ENCODE measurements at places on chromosomes 1 and 21.
A peak's percentile ranks its signal among the peaks of the same experiment; 100 is the strongest.

- no peaks in the 10 kb centered on the region for H3K36me3 ChIP-seq
- H3K27ac ChIP-seq = no peak overlapping the region
- DNase-seq = no peak
- no peak overlapping the region for H3K4me3 ChIP-seq
- no peaks in the 10 kb centered on the region for H3K27me3 ChIP-seq
- peaks cover 6% of the 10 kb centered on the region for H3K4me1 ChIP-seq
Observed at GRCh38 chr1:81717230-81717629, 83.5 kb upstream of the ADGRL2 start.

DNA sequence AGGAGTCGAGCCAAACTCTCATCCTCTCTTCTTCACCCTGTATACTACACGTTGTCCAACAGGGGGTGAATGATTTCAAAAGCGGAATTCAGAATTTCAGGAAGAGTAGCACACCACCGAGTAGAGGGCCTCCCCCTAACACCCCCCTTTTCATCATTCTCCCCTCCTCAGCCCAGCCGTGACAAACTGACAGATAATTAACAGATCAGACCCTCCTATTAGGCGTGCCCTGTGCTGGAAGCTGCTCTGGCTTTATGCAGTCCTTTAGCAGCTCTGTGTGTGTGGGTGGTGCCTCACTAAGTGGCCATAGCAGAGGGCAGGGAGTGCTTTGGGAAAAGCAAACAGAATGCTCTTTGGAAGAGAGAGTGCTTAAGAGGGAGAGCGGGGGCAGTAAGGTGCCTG is 44.3 kb downstream of the PEX14 start:
- H3K4me3 ChIP-seq = peak overlapping the region; percentile 40
- H3K4me1 ChIP-seq = peaks cover 79% of the 10 kb centered on the region
- H3K36me3 ChIP-seq = peaks cover 3% of the 10 kb centered on the region
- peak; percentile 23 for DNase-seq
- H3K27ac ChIP-seq = peak overlapping the region; percentile 14

DNA sequence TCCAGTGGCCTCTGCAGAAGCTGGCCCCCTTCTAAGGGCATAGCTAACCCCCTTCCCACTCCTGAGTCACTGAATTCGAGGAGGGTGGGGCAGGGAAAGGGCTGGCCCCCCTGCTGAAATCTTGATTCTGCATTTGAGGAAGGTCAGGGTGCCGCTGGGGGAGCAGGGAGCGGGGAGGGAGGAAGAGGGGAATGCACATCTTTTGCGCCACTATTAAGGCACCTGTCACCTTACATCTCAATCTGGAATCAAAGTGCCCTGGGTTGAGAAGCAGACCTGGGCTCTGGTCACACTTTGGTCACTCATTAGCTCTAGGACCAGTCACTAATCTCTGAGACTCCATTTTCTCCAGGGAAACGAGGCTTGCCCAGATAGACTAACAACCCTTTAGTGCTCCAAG is 62.0 kb downstream of the TOR1AIP2 start:
- no peak for DNase-seq
- H3K4me1 ChIP-seq = peaks cover 20% of the 10 kb centered on the region
- H3K4me3 ChIP-seq = peak overlapping the region; percentile 82
- no peak overlapping the region for H3K27ac ChIP-seq
- peaks cover 30% of the 10 kb centered on the region for H3K27me3 ChIP-seq

- peaks cover 15% of the 10 kb centered on the region for H3K4me1 ChIP-seq
- no peak overlapping the region for H3K27ac ChIP-seq
- H3K27me3 ChIP-seq = no peaks in the 10 kb centered on the region
- no peak overlapping the region for H3K4me3 ChIP-seq
- DNase-seq = no peak
Observed at GRCh38 chr1:213687832-213688231, 299.9 kb upstream of the PROX1 start.

- no peak for DNase-seq
- H3K27ac ChIP-seq = no peak overlapping the region
- no peaks in the 10 kb centered on the region for H3K4me1 ChIP-seq
- no peaks in the 10 kb centered on the region for H3K27me3 ChIP-seq
Observed at GRCh38 chr1:165481820-165482532, 37.0 kb upstream of the RXRG start.

DNA sequence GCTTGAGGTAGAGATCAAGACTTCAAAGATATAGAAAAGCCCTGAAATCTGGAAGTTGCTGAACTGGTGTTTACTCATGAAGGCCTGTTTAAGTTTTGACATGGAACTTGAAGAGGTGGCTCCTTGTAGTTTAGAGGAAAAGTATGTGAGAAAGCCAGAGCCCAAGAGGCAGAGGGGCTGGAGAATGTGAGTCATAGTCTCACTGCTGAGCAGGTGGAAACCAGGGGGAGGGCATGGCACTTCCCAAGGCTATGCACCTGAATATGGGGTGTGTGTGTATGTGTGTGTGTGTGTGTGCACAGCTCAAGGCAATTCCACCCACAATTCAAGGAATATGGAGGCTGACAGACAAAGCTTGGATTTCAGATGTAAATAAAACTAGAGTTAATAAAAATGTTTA is 46.8 kb upstream of the C1orf198 start:
- H3K27ac ChIP-seq = no peak overlapping the region
- H3K36me3 ChIP-seq = no peaks in the 10 kb centered on the region
- H3K4me3 ChIP-seq = no peak overlapping the region
- H3K27me3 ChIP-seq = no peaks in the 10 kb centered on the region

DNA sequence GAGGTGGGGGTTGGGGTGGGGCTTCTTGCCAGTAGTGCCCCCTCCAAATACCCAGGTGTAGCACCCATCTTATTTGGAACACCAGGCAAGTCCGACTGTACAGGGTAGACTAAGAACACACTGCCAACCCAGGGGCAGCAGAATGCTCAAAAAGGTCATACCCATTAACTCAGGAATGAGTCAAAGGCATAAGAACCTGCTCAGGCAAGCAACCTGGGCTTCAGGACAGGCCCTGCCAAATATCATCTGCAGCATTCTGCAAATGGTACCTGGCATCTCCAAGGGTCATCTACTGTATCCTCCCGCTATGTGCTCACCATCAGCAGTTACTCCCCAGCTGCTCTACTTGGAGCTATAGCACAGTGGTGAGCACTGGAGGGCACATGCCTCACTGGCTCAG is 19.4 kb downstream of the PEA15 start:
- H3K36me3 ChIP-seq = peaks cover 58% of the 10 kb centered on the region
- H3K27me3 ChIP-seq = no peaks in the 10 kb centered on the region
- no peak for DNase-seq

Measured in WTC11 (cell line).